Ecto neural progenitor cell (in vitro differentiated cells): ENCODE measurements at places on chromosomes 7 and 10.

GRCh38 chr10:86226781-86227201, 139.8 kb downstream of the GRID1 start:
- no peak for DNase-seq

- DNase-seq = no peak
Observed at GRCh38 chr7:158403013-158403821, 184.4 kb downstream of the PTPRN2 start.

- no peak for DNase-seq
Observed at GRCh38 chr7:107007007-107007891, 37.3 kb upstream of the PRKAR2B start.

GRCh38 chr10:70292004-70292403, 8.2 kb upstream of the NPFFR1 start:
- no peak for DNase-seq

DNA sequence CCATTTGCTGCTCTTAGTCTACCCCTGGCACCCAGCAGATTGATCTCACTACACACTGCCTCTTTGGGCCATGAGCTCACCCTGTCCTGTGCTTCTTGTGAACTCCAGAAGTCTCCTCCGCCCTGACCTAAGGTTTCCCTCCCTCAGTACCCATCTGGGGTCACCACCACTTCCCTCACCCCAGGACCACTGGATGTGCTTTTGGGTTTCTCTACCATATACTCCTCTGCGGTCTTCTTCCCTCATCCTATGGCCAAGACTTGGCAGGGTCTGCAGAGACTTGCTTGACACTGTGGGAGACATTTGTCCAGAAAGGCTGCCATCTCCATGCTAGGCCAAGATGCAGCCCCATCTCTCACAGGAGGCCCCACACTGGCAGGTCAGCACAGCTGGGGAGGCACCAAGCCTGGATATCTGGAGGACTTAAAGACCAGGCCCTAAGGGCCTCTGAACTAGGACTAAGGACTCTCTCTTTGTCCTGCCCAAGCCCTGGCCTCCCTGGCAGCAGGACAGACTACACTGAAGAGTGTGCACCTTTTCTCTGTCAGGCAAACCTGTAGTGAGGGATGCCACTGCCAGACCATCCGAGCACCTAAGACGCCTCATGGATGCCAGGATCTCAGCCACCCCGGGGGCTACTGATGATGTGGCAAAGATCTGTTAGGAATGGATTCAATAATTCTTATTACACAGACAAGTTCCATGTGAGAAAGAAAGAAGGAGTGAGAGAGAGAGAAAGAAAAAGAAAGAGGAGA, 134.6 kb downstream of the ZNF467 start:
- DNase-seq = no peak

- no peak for DNase-seq
Observed at GRCh38 chr10:1227510-1228402, 171.6 kb downstream of the WDR37 start.

GRCh38 chr10:123999956-124000615, 93.3 kb downstream of the CHST15 start:
- no peak for DNase-seq

GRCh38 chr10:26430641-26431163, 7.4 kb upstream of the APBB1IP start:
- no peak for DNase-seq

GRCh38 chr10:91409869-91410637, at the start of gene HECTD2:
HECTD2 (plus strand) TSS chr10:91410344; CDS start chr10:91410439, 95 bp downstream.
- DNase-seq = peak; percentile 90

GRCh38 chr7:145216866-145217265, 381.0 kb upstream of the TPK1 start:
- no peak for DNase-seq

GRCh38 chr7:128909625-128910568, 612 bp downstream of the KCP start:
- peak; percentile 74 for DNase-seq

GRCh38 chr7:641269-641671, 85.2 kb upstream of the DNAAF5 start:
- DNase-seq = no peak

- DNase-seq = no peak
Observed at GRCh38 chr7:87512906-87513305, 37.4 kb upstream of the ABCB4 start.

GRCh38 chr7:29310625-29311024, 116.0 kb downstream of the CHN2 start:
- DNase-seq = no peak

- no peak for DNase-seq
Observed at GRCh38 chr10:35091994-35092790, 2.1 kb upstream of the CUL2 start.

DNA sequence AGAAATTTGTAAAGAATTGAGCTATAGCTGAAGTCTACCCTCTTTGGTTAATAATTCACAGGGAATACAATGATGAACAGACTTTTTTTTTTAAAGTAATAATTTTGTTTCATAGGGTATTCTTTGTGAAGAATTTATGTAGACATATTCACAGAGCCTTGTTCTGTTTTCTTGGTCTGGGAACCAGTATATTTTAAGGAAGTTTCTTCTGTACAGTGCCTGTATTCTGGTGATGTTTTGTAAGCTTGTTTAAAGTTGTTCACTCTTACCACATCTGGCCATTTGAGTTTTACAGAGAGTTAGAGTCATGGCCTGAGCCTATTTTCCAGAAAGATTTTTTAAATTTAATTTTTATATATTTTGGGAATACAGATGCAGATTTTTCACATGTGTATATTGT, 70.3 kb downstream of the CCSER2 start:
- no peak for DNase-seq

GRCh38 chr10:96369890-96370583, 11.2 kb upstream of the OPALIN start:
- no peak for DNase-seq

GRCh38 chr7:86961686-86962085, 97.8 kb downstream of the ELAPOR2 start:
- no peak for DNase-seq

- no peak for DNase-seq
Observed at GRCh38 chr10:131833013-131833412, 67.8 kb upstream of the PPP2R2D start.

GRCh38 chr10:73159038-73159648, 8.7 kb downstream of the ECD start:
- DNase-seq = no peak

DNA sequence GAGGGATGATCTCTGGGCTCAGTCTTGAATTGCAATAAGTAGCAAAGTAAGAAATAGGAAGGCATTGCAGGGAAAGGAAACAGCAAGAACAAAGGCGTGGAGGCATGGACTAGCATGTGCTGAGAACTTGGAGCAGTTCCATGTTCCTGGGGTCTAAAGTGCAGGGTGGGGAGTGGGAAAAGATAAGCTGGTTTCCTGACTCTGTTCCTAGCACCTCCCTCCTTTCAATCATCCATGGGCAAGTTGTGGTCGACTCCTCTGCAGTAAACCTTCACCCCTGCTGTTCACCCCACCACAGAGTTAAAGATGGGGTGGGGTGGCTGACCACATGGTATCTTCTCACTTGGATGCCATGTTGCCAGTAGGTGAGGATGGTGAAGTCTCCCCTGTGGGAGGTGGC, 29.6 kb downstream of the RPS24 start:
- DNase-seq = no peak

DNA sequence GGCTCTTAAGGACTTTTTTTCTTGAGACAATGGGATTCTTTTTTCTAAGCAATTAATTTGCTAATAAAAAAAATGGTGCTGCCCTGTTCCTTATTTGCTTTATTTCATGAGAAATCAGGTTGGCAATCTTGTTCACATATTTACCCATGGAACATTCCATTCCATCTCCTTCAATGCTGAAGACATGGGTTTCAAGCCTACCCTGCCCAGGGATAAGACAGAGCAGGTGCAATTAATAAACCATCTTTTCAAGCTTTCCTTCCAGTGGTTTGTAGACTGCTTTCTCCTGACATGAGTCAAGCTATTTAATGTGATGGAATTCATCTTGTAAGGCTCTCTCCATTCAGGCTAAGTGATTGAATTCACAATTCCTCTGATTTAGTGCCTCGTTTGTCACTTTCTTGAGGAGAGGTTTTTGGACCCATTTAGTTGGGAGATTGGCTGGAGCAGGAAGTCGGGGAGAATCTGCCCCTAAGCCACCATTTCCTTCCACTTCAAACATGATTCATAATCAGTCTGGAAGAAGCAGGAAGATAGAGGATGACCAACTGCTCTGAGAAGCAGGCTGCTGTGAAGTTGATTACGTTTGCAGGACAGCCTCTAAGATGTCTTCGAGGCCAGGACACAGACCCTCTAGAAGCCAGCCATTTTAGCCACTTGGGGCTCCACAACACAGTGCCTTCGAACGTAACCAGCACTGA, 552.4 kb upstream of the GALNT17 start:
- DNase-seq = no peak

GRCh38 chr7:133051066-133051465, 30.8 kb downstream of the CHCHD3 start:
- DNase-seq = no peak

DNA sequence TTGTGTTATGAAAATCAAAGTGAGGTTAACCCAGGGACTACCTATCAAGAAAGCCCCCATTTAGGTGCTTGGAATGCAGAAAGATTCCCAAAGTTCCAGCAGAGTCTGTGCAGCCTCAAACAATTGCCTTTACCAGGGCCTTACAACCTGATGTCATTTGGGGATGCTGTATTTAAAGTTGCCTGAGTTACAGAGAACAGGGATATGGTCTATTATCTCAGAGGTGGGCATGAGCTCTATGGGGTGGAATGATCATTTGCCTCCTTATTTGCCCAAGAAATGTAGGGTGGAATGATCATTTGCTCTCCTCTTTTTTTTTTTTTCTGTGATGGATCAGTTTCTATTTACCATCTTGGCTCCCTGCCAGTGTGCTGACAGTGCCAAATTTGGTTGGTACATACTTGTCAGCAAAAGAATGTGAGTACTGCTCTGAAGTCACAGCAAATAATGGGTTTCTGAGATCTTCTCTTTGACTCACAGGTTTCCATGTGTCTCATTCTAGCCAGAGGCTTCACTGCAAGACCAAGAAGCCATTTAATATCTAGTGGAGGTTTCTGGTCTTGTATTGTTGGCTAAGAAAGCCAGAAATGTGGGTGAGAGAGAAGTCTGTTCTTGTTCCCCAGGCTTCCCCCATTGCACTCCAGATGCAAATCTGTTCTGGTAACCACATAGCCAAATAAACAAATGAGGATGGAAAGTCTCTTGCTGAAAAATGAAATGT, 45.5 kb upstream of the ZNRF2 start:
- DNase-seq = no peak

GRCh38 chr7:23000597-23001360, 13.2 kb downstream of the HYCC1 start:
- no peak for DNase-seq

- no peak for DNase-seq
Observed at GRCh38 chr7:2008936-2009540, 223.7 kb downstream of the MAD1L1 start.

- DNase-seq = no peak
Observed at GRCh38 chr7:68423356-68423755, 1174.9 kb upstream of the AUTS2 start.

DNA sequence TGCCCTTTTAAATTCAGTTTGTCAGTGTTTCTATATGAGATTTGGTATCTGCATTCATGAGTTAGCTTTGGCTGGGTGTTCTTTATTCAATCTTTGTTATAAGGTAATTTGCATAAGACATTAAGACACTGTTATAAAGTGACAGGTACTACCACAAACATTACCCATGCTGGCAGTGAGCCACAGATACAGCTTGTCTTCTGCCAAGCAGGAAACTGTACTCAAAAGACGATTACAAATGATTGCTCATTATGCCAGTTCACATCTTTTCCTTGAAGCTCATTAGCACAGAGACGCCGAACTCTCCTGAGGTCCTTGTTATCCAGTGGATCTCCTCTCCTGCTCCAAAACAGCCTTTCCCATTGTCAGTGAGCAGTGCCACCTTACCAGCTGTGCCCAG, 30.4 kb downstream of the AMPH start:
- DNase-seq = no peak

DNA sequence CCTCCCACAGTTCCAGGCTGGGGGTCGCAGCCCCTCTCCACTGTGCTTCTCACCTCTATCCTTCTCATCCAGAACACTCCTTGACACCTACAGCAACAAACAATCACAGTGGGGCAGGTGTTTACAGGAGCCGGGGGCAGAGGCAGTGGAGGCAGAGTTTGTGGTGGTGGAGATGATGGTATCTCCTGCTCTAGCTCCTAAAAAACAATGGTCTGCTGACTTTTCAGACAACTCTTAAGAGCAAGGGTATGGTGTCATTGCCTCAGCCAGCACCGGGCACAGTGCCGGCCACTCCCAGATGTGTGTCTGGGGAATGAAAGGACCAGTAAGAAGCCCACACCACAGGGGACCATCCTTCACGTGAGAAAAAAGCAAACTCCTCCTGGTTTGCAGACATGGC, 36.3 kb upstream of the ANTXRL start:
- DNase-seq = no peak

GRCh38 chr10:34889004-34889869, 74.1 kb upstream of the PARD3 start:
- no peak for DNase-seq

DNA sequence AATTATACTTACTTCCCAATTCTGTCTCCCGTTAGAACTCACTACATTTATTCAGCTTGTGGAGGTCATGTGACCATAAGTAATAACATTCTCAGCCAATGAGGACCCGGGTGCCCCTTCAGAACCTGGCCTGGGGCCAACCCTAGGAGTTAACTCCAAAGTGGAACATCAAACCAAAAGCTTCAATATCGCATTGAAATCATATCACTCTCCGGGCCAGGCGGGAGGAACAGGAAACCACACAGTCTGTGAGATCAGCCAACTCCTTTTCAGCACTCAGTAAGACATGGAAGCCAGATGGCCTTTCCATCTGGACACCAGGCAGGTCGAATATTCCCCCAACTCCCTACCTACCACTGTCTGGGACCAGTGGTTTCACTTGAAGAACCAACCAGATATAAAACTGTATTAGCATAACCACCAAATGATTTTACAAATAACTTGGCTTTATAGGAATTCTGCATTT, 5.5 kb downstream of the CREB3L2 start:
- no peak for DNase-seq

GRCh38 chr10:73817826-73818225, 6.4 kb upstream of the NDST2 start:
- DNase-seq = no peak

DNA sequence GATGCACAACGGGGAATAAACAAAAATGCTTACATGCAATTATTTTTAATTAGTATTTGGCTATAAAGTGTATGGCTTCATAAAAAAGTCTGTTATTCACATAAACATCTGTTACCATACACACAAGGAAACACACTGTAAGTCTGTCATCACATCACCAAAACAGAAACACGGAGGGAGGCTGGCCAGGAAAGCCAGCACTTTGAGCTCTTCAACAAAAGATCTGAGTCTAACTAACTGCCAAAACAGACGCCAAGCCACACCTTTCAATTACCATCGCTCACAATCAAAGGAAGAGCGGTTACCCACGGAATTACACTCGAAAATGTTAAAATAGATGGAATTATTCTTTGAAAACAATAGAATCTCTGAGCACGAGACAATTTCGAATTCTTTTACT, 49.2 kb upstream of the MGMT start:
- DNase-seq = no peak

- DNase-seq = no peak
Observed at GRCh38 chr7:40429826-40430225, 295.0 kb downstream of the SUGCT start.

- DNase-seq = peak; percentile 74
Observed at GRCh38 chr10:99845837-99846382, 63.5 kb downstream of the ABCC2 start.

GRCh38 chr7:99457050-99457649, 8.8 kb downstream of the ATP5MF start:
- DNase-seq = no peak

GRCh38 chr7:115409682-115410433, 488.0 kb downstream of the MDFIC start:
- DNase-seq = no peak

GRCh38 chr10:33709008-33709753, 374.7 kb upstream of the NRP1 start:
- no peak for DNase-seq
